ENCODE measurements at places on chromosomes 5 and 9.

GRCh38 chr5:77428526-77428925 lies 63.6 kb downstream of the WDR41 start:
- DNase-seq, result no peak

DNA sequence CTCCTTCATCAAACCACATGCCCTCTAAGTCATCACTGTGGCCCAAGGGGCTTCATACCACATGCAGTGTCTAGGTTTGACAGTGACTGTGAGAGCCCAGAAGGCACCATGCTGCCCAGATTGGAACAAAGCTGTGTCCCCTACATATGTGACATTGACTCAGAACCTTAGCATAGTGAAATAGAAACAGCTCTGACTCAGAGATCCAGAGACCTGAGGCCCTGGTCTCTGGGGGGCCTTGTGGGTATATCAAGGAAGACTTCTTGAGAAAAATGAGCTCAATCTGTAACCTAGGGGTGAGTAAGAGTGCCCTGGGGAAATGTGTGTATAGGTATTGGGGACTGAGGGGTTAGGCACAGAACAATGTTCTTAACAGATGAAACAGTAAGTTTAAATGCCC lies 7.1 kb upstream of the ENTREP1 start:
- DNase-seq, result no peak

- DNase-seq, result no peak
Measured at GRCh38 chr5:133373121-133373870, 239.0 kb downstream of the FSTL4 start.

DNA sequence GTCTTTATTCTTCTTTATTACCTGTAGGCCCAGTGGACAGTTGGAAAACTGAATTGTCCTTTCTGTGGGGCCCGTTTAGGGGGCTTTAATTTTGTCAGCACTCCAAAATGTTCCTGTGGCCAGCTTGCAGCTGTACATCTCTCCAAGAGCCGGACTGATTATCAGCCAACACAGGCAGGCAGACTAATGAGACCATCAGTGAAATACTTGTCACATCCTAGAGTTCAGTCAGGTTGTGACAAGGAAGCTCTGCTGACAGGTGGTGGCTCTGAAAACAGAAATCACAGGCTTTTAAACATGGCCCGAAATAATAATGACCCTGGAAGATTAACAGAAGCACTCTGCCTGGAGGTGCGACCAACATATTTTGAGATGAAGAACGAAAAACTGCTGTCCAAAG lies 47.9 kb downstream of the RNF180 start:
- no peak for DNase-seq

DNA sequence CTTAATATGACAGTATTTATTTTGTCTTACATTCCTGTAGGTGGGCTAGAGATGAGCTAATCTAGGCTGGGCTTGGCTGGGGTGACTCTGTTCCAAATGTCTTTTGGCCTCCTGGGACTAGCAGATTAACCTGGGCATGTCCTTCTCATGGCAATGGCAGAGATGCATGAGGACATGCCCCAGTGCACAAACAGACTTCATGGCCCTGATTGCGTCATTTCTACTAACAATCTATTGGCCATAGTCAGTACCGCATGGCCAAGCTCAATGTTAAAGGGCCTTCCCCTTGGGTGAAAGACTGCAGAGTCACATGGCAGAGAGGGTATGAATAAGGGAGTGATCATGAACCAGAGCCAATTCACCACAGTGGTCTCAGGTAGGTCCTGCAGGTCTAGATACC lies 313.4 kb downstream of the MSX2 start:
- DNase-seq, result no peak

GRCh38 chr5:125870256-125870655 lies 553.0 kb upstream of the GRAMD2B start:
- DNase-seq, result no peak
